ENCODE measurements at places on chromosomes 4 and X.

DNA sequence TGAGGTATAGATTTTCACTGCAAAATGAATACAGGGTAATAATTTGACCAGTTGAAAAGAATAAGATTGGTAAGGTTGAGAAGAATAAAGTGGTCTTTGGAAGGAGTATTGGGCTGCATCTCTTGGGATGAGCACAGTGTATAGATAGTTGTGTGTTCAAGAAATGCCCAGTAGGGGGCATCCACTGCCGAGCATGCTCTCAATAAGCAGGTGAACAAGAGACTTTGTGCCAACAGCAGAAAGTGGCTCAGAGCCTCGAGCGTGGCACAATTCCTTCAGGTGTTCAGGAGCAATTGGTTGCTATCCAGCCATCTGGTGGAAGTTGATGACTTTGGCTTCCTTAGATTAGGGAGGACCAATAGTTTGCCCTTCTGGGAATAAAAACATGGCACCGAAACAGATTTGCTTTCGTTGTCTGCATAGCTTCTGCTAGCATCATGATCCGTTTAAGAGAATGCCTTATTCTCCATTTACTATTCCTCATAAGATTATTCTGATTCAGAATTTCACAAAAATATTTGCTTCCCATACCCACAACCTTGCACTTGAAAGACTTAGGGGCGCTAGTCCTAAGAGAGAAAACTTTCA lies 258.1 kb upstream of the NEIL3 start:
- H3K4me1 ChIP-seq: no peaks in the 10 kb centered on the region
- no peaks in the 10 kb centered on the region for H3K27me3 ChIP-seq
- peak; percentile 64 for DNase-seq
- no peak overlapping the region for H3K4me3 ChIP-seq
- no peaks in the 10 kb centered on the region for H3K36me3 ChIP-seq
- no peak overlapping the region for H3K27ac ChIP-seq

DNA sequence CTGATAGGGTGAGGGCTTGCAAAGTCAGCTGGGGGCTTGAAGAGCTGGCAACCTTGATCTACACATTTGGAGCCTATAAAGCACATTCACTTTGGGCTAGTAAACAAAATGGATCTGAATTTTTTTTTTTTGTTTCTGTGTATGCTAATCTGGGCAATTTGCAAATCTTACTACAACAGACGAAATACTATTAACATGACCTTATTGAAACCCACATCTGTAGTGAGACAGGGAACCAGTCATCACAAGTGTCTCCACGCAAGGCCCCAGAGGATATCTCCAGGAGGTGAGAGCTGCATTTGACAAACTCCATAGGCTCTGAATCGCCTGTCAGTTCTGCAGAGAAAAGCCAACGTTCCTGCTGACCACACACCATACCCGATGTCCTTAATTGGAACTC lies 33.0 kb upstream of the TFDP3 start:
- H3K27me3 ChIP-seq: no peaks in the 10 kb centered on the region
- no peaks in the 10 kb centered on the region for H3K4me1 ChIP-seq
- no peaks in the 10 kb centered on the region for H3K36me3 ChIP-seq

DNA sequence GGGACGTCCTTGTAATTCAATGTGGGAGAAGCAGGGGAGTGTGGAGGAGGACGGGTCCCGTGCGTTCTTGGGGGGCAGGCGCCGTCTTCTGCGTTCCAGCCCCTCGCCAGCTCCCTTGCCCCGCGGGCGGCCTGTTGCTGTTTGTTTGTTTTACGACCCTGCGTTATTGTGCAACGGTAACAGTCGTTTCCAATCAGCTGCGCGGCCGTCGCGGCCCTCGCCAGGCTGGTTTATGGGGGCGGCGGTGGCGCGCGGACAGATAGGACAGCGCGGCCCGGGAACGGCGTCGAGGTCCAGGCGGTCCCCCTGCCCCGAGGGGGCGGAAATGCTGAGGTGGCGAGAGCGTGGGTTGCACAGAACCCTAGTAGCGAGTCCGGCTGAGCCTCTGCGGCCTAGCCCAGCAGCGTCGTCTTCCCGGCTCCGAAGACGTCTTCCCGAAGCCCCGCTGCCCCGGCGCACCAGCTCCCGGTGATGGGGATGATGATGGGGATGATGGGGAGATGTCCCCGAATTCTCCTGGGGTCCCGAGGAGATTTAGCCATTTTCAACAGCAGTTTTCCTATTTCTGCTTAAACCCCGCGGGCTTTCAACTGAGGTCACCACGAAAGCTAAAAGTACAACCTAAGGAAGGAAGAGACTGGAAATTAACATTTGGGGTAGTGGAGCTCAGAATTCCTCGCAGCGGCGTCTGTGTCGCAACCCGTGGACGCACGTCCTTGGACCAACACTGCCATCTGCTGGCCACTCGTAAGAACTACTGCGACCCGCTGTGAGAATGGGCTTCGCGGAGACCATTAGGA lies 4.8 kb downstream of the PDGFRA start:
- peak; percentile 73 for DNase-seq
- peak overlapping the region; percentile 74 for H3K27ac ChIP-seq
- no peaks in the 10 kb centered on the region for H3K4me1 ChIP-seq
- H3K27me3 ChIP-seq: peaks cover 14% of the 10 kb centered on the region

DNA sequence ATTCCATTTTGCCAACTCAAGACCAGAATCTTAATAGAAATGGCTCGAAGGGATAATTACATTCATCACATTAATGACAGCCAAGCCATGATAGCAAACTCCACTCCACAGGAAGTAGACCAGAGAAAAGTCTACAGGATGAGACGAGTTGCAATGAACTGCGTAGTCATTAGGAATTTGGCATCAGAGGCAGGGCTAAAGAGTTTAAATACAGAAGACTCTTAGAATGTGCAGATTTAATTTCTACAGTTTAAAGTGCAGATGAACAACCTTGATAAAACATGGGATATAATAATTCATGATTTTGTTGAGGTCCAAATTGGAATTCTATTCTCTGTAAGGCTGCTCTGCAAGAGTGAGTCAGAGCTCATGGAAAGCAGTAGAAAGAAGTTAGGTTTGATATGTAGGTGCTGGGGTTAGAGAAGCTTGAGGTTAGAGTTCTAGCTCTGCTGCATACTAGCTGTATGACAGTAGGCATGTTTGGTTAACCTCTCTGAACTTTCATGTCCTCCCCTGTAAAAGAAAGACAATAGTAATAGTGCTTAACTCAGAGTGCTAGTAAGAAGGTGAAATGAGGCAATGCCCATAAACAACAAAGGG lies 32.2 kb downstream of the LNX1 start:
- no peak overlapping the region for H3K4me3 ChIP-seq
- no peak for DNase-seq
- H3K4me1 ChIP-seq: peaks cover 13% of the 10 kb centered on the region
- H3K36me3 ChIP-seq: no peaks in the 10 kb centered on the region

DNA sequence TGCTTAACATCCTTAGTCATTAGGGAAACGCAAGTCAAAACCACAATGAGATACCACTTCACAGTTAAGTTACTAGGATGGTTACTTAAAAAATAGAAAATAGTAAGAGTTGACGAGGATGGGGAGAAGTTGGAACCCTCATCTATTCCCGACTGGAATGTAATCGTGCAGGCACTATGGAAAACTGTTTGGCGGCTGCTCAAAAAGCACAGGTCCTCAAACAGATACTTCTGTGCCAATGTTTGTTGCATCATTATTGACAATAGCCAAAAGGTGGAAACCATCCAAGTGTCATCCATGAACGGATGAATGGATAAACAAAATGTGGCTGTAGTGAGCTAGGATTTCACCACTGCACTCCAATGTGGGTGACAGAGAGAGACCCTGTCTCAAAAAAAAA lies 11.7 kb downstream of the CTAG1B start:
- H3K27me3 ChIP-seq: no peaks in the 10 kb centered on the region
- no peaks in the 10 kb centered on the region for H3K36me3 ChIP-seq
- no peaks in the 10 kb centered on the region for H3K4me1 ChIP-seq

DNA sequence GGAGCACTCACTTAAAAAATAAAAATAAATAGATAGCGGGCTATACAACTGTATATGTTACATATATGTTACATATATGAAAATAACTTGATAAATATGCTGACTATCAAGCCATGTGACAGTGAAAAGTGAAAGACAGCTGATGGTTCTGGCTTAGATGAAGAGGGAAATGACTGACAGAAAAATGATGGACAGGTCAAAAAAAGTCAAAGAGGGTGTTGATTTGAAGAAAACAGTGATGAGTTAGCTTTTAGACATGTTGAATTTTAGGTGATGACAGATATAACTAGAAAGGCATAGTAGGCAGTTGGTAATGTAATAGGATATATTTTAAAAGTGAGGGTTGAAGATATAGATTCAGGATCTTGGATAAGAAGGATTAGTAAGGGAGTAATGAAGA lies 37.8 kb downstream of the FBXO8 start:
- no peaks in the 10 kb centered on the region for H3K4me1 ChIP-seq
- no peak for DNase-seq
- H3K27ac ChIP-seq: no peak overlapping the region
- no peaks in the 10 kb centered on the region for H3K27me3 ChIP-seq
- H3K4me3 ChIP-seq: no peak overlapping the region

- no peak for DNase-seq
- no peak overlapping the region for H3K4me3 ChIP-seq
- no peaks in the 10 kb centered on the region for H3K36me3 ChIP-seq
- H3K27me3 ChIP-seq: no peaks in the 10 kb centered on the region
These were observed 1071.5 kb downstream of the PCDH7 start for GRCh38 chr4:31791666-31792065.

- DNase-seq: no peak
- no peak overlapping the region for H3K27ac ChIP-seq
- no peaks in the 10 kb centered on the region for H3K36me3 ChIP-seq
- H3K27me3 ChIP-seq: no peaks in the 10 kb centered on the region
- no peak overlapping the region for H3K4me3 ChIP-seq
- no peaks in the 10 kb centered on the region for H3K4me1 ChIP-seq
These were observed 482.4 kb downstream of the NLGN4X start for GRCh38 chrX:5746231-5746630.

DNA sequence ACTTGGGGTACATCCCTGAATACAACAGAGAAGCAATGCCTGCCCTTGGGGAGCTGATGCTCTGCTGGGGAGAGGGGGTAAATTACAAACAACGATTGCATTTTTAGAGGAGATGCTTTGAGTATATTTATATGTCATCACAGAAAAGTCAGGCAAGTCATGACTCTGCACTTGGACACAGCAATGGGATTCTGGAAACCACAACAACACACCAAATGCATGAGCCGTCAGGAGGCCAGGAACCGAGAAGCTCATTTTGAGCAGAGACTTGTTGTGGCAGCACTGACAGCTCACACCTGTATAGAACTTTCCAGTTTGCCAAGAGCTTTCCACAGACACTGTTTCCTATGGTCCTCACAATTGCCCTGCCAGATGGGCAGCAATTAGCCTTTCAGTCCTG lies 113.2 kb upstream of the RBPJ start:
- peaks cover 9% of the 10 kb centered on the region for H3K4me1 ChIP-seq
- no peaks in the 10 kb centered on the region for H3K27me3 ChIP-seq
- no peak for DNase-seq
- no peak overlapping the region for H3K4me3 ChIP-seq

DNA sequence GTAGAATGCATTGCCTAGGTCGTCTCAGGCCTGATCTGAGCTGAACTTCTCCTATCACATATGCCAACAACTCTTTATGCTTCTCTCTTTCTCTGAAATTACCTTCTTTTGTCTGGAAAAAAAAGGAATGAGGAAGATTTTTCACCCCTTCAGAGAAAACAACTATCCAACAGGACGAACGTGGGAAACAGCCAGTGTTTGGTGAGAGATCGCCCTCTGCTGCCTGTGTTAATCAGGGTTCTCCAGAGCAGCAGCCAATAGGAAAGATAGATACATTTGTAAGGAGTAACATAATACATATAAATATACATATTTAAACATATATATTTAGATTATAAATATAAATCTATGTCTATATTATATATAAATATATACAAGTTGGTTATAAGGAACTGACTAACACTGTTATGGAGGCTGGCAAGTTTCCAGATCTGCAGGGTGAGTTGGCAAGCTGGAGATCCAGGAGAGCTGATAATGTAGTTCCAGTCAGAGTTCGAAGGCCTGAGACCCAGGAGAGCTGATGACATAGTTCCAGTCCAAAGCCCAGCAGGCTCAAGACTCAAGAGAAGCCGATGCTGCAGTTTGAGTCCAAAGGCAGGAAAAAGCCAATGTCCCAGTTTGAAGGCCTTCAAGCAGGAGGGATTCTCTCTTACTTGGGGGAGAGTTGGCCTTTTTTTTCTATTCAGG lies 13.3 kb downstream of the CETN2 start:
- no peaks in the 10 kb centered on the region for H3K27me3 ChIP-seq
- no peaks in the 10 kb centered on the region for H3K4me1 ChIP-seq
- H3K36me3 ChIP-seq: no peaks in the 10 kb centered on the region
- H3K27ac ChIP-seq: no peak overlapping the region

DNA sequence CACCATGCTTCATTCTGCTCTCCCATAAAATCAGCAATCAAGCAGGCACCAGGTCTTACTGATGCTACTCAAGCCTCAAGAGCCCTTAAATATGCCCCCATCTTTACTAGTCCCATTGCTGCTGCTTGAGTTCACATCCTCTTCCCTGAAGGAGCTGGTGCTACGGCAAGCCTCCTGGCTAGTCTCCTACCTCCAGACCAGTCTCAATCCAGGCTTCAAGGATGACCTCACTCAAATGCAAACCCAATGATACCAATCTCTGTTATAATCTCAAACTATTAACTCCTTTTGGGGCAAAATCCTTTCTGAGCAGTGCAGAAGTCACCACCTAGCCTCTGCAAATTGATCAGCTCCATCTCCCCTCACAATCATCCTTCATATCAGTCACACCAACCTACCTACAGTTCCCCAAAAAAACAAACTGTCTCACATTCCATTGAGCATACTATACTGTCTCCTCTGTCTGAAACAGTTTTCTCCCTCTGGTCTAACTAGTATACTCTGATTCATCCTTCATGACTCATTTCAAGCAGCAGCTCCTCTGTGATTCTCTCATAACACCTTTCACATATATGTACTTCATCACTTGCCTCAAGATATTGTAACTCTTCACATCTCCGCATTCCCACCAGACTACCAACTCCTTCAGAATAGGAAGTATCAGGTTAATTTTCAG lies 30.0 kb downstream of the PAPSS1 start:
- H3K27me3 ChIP-seq: no peaks in the 10 kb centered on the region
- DNase-seq: peak; percentile 82
- H3K4me1 ChIP-seq: peaks cover 12% of the 10 kb centered on the region
- no peak overlapping the region for H3K4me3 ChIP-seq
- H3K36me3 ChIP-seq: peaks cover 4% of the 10 kb centered on the region

GRCh38 chr4:46839128-46839527 lies 69.9 kb downstream of the COX7B2 start:
- no peak overlapping the region for H3K4me3 ChIP-seq
- H3K27me3 ChIP-seq: no peaks in the 10 kb centered on the region
- H3K4me1 ChIP-seq: no peaks in the 10 kb centered on the region
- no peak overlapping the region for H3K27ac ChIP-seq
- no peak for DNase-seq

GRCh38 chrX:50762578-50762977 lies 51.4 kb downstream of the SHROOM4 start:
- H3K4me1 ChIP-seq: no peaks in the 10 kb centered on the region
- H3K4me3 ChIP-seq: no peak overlapping the region
- H3K27ac ChIP-seq: no peak overlapping the region
- no peaks in the 10 kb centered on the region for H3K36me3 ChIP-seq
- no peaks in the 10 kb centered on the region for H3K27me3 ChIP-seq
- DNase-seq: no peak
